ENCODE measurements at places on chromosomes 2 and 18.
A peak's percentile ranks its signal among the peaks of the same experiment; 100 is the strongest.

DNA sequence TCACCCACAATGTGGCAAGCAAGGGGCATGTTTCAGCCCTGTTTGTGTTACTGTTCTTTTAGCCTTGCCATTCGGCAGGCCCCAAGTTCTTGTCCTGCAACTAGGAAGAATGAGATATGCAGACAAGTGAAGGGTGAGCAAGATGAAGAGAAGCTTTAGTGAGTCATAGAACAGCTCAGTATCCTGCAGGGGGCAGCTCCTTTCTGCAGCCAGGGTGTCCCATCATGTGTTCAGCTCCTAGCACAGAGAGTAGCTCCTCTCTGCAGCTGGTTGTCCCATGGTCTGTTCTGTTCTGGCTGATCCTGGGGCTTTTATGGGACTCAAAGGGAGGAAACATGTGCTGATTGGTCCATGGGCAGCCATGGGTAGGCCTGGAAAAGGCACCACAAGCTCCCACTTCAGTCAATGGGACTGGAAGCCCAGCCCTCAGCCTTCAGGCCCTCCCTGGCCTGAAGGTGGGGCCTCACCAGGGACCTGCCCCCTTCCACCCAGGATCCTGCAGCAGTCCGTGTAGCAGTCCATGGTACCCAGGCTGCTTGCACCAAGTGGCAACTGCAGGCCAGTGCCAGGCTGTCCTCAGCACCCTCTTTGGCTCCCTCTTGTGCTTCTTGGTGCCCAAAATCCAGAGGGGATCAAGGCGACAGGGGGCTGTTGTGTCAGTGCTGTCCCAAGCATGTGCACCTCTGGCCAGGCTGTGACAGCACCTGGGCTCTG, 326.4 kb downstream of the NR4A2 start:
- DNase-seq: no peak

GRCh38 chr18:59094569-59094968, 45.1 kb upstream of the SEC11C start:
- DNase-seq: no peak

- no peak for DNase-seq
These were observed 2.1 kb upstream of the SCG2 start for GRCh38 chr2:223604231-223604630.

- no peak for DNase-seq
These were observed 3.1 kb downstream of the NFE2L2 start for GRCh38 chr2:177261116-177262060.

DNA sequence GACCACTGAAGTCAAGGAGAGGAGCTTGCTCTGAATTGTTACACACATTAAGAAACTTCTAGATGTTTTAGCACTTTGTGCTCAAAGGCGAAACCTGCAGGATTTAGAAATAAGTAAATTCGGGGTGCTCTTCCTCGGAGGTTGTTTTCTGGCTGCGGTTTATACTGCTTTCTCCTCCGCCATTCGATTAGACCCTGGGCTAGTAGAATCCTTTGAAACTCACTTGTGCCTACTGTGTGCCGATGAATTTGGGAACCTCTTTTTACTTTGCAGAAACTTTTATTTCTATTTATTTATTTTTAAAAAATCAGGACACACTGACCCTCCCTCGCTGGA, 3.5 kb downstream of the MEIS1 start:
- DNase-seq: no peak

- DNase-seq: no peak
These were observed 439.1 kb upstream of the ID2 start for GRCh38 chr2:8242739-8243138.

DNA sequence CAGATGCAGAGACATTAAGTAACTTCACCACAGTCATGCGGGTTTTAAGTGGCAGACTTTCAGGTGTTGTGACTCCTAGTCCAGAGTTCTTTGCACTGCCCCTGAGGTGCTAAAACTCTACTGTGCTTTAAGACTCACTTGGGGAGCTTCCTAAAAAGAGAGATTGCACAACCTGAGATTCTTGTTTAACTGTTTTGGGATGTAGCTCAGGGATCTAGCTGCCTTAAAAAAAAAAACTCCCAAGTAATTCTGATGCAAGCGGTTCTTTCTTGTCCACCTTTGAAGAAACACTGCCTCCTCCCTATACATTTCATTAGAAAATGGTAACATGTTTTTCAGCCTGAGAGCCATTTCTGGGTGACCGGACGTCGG, 13.0 kb downstream of the IL37 start:
- DNase-seq: no peak

GRCh38 chr2:168156661-168157060, 90.7 kb downstream of the STK39 start:
- no peak for DNase-seq

DNA sequence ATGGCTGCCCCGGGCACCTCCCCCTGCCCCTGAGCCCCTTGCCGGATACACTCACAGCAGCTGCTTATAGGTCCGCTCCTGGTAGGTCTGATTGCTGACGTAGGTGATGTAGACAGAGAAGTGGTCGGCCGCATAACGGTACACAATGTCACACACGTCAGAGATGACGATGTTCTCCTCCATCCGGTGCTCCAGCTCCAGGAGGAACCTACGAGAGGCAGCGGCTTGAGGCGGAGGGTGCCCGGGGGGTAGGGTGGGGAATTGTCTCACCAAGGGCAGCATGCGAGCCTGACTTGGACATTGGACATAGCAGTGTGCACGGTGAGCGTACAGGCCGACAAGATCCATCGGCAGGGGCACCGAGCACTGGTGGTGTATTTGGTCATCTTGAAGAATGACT, 22.8 kb downstream of the SNORC start:
- DNase-seq: no peak

DNA sequence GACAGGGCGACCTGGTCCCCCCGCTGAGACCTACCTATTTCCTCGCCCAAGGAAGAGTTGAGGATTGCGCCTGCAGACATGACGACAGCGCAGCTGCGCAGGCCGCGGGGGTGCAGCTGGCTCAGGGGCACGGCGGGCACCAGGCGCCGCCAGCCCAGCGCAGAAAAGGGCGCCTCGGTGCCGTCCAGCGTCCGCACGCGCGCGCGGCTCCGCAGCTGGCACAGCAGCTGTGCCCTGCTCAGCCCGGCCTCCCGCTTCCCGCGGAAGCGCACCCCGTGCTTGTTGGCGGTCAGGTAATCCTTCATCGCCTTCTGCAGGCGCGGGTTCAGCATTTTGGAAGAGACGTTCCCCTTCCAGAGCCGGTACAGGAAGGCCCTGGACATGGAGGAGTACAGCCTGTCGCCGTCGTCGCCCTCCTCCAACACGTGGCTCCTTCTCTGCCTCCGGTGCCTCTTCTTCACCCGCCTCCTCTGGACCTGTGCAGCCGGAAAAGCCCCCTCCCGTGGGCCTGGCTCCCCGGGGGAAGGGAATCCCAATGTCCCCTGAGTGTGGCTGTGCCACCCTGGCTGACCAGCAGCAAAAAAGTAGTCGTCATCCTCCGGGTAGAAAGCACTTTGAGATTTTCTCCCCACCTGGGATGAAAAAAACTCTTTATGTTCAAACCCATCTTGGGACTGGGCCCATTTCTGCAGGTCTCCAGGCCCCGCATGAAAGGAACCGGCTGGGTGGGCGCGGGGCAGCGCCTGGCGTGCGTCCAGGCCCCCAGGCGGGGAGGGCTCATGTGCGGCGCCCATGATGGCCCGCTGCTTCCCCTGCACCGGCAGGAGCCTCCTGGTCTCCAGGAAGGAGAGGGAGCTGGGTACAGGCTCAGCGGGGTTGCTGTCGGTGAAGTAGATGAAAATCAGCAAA, 42.7 kb downstream of the ST6GAL2 start:
- DNase-seq: no peak

DNA sequence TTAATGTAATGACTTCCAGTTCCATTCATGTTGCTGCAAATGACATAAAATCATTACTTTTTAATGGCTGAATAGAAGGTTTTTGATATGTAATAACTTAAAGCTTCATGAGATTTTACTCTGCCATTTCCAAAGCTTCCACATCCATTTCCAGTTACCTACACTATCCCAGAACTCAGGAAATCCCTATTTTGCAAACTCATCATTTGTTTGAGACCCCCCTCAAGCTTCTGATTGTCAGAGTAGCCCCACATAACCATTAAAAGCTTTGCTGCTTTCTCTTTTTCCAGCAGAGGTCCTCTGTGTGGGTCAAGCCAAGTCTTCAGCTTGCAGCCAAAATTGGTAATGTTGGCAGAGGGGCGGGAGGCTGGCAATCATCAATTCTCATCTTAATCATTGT, 50.6 kb upstream of the IL1R1 start:
- DNase-seq: no peak

- DNase-seq: peak; percentile 19
These were observed 38.0 kb downstream of the CABYR start for GRCh38 chr18:24176727-24177416.

- DNase-seq: no peak
These were observed at the start of gene MSTN for GRCh38 chr2:190062601-190063000. Gene MSTN, minus strand, starts transcription at chr2:190062729. Its CDS starts 133 bp downstream, at chr2:190062596.

GRCh38 chr2:113962692-113963480, 73.0 kb downstream of the ACTR3 start:
- no peak for DNase-seq

Data from CD4-positive, alpha-beta T cell treated with Interleukin-15 for 4 hours (primary cell).